ENCODE measurements at places on chromosomes 2 and 18.

- peak; percentile 9 for DNase-seq
Measured at GRCh38 chr2:58680755-58681310, 439.7 kb upstream of the FANCL start.

- DNase-seq = no peak
Measured at GRCh38 chr2:172843266-172843582, 107.6 kb downstream of the RAPGEF4 start.

DNA sequence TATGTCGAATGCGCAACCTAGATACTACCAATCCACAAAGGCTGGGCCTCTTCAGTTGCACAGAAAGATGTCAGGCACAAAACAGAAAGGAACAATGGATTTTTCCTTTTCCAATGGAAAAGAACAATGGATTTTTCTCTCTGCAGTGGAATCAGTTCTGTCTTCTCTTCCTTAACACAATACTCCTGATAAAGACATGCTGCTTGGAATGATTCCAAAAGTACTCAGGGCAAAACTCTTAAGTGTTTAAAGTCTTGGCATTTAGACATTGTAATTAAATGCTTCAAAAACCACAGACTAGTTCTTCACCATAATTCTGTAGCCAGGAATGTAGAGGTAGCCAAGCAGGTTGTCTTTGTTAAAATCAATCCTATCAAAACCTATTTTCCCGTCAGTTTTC lies 46.7 kb upstream of the FLACC1 start:
- DNase-seq = no peak

DNA sequence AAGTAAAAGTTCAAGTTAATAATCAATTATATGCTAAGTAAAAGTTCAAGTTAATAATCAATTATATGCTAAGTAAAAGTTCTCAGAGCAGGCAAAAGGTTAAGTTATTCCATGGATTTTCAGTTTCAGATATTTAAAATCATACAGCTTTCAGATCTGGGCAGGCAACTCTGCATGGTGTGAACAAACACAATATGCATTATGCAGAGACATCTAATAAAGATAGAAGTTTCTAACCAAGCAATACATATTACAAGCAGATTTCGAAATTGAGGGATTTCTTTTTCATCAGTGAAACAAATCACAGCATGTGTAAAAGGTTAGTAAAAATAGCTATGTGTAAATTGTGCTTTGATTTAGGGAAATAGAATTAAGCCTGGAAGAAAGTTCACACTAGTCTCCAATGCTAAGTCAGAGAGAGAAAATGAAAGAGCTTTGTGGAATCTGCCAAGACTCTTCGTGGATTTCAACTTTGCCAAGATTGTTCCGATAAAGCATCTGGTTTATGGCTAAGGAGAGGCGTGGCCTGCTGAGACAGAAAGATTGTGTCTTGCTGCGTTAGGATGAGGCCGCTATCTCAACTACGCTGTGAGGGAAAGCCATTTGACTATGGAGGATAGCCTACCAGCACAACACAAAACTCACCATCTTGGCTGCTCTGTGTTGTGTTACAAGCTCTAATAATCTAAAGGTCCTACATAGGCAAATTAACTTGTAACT lies 60.1 kb upstream of the SLC16A14 start:
- DNase-seq = no peak

DNA sequence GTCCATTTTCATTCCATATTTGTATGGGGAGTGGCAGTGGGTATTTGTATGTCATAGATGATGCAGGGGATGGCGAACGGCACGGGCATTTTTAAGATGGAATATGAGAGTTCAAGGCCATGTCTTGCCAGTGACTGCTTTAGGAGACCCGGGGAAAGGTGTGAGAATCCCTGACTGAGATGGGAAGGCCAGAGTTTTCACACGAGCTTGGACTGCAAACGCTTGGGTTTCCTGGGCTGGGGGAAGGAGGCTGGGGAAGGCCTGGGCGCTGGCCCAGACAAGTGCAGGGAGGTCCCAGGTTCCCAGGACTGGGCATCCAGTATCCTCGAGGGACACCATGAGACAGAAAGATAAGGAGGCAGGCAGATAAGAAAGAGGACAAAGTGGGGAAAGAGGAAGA lies 35.2 kb downstream of the CNGA3 start:
- no peak for DNase-seq

DNA sequence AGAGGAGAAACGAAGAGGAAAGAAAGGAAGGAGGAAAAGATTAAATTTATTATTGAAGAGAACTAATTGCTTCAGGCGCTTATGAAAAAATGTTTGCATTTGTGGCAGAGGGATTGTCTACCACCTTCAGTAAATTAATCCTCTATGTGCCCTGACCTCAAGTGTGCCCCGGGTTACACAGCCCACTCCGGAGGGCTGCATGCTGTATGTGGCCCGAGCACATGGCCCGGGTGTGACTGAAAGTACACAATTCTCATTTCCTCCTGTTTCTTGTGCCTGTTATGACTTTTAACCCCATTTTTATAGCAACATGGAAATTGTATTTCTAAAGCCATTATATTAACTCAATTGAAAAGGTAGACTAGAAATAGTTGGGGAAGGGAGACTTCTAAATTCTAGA lies 38.8 kb downstream of the ZEB2 start:
- DNase-seq = no peak

- DNase-seq = no peak
Measured at GRCh38 chr2:113219889-113220641, 46.3 kb downstream of the PSD4 start.

DNA sequence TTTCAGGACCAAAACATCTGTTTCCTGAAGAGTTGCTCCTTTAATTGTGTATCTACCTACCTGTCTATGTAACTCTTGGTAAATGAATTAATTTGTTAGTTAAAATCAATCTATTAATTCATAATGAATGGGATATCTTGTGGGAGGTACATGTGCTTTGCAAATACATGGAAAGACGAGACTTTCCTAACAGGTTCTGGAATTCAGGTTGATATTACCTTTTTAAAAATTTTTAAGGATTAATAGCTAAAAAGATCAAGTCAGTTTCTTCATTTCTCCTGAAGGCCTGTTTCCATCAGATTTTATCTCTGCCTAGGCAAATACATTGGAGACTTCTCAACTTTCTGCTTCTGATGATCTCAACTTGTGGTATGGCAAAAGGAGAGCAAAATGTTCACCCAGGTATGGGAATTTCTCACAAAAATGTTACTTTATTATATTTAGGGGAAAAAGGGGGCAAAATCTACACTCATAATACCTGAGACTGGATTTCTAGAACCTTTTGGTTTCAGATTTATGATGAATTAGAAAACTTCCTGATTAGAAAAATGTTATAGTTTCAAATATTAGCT lies 7.4 kb downstream of the TFPI start:
- no peak for DNase-seq

DNA sequence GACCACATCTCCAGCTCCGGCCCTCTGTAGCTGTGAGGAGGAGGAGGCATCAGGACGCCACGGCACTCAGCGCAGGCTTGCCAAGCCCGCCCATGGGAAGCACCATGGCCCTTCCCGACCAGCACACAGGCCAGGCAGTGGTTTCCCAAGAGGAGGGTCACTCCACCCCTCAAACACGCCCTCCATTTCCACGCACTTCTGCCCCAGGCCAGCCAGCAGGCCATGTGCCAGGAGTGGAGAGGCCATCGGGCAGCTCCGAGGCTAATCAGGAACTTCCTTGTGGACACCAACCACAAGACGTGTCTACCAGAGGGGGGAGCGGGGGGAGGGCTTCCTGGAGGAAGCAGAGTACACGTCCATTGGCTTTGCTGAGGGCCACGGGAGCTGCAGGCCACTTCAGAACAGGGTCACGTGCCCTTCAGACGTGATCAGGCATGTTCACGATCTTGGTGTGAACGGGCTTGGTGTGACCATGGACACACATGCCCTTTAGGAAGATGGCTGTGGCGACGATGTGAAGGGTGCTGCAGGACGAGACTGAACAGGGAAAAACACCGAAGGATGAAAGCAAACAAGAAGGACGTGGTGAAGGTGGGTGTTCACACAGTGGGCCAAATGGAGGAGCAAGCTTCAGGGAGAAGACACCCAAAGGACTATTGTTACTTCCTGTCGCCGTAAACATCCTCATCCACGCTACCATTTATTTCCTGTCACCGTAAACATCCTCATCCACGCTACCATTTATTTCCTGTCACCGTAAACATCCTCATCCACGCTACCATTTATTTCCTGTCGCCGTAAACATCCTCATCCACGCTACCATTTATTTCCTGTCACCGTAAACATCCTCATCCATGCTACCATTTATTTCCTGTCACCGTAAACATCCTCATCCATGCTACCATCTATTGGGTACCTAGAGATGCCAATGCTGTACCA lies 6.5 kb upstream of the MTERF4 start:
- no peak for DNase-seq

- DNase-seq = no peak
Measured at GRCh38 chr18:78396077-78396476, 583.5 kb upstream of the SALL3 start.

- DNase-seq = no peak
Measured at GRCh38 chr2:181145645-181146044, 165.2 kb downstream of the UBE2E3 start.

- no peak for DNase-seq
Measured at GRCh38 chr2:181066333-181066732, 85.9 kb downstream of the UBE2E3 start.

- no peak for DNase-seq
Measured at GRCh38 chr2:142992840-142993239, 115.4 kb downstream of the KYNU start.

DNA sequence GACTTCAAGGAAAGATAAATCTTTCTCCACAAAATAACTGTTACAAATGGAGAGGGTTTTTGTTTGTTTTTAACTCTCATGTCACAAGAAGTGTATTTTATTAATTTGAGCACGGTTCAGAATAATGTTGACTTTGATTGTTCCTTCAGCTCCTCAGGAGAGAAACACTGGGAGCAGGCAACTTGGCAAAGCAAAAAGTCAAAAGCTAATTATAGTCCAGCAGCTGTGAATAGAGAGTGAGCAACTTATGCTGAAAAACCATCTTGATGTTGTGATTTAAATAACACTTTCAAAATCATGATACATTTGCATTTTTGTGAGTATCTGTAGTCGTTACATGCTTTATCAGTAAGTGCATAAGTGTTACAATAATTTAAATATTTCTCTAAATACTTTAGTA lies 37.5 kb upstream of the TTN start:
- no peak for DNase-seq

DNA sequence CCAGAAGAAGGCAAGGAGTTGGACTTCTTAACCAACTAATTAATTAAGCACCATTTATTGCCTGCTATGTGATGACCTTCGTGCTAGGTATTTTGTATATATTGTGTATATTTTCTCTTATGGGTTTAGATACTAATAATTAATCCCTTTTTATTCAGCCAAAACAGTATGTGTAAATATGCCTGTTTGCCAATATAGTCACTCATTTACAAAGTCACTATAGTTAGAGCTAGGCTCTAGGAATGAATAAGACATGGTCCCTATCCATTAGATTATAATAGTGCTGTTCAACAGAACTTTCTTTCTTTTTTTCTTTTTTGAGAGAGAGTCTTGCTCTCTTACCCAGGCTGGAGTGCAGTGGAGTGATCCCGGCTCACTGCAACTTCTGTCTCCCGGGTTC lies 51.4 kb downstream of the GREB1L start:
- DNase-seq = no peak

DNA sequence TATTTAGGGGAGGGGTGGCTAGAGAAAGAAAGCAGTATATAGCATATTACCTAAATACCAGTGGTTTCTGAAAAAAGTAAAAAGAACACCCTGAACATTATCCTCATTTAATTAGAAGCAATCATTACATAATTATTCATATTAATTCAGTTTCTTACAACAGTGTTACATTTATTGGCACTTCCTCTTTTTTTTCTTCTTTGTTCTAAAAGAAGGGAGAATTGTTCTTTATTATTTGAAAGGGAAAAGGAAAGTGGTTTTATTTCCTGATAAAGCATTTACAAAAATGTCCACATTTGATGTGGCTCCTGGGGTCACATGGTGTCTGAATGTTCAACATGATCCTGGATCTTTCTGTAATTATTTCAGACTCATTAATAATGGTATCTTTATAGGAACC lies 254.9 kb upstream of the ZEB2 start:
- DNase-seq = no peak

GRCh38 chr2:39521876-39522517 lies 84.9 kb upstream of the MAP4K3 start:
- no peak for DNase-seq

DNA sequence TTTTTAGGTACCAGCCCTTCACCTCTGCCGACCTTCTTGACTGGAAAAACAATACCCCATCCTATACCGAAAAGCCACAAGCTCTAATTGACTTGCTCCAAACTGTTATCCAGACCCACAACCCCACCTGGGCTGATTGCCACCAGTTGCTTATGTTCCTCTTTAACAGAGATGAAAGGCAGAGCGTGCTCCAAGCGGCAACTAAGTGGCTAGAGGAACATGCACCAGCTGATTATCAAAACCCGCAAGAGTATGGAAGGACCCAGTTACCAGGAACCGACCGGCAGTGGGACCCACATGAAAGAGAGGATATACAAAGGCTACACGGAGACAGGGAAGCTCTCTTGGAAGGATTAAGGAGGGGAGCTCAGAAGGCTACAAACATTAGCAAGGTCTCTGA lies 86.1 kb upstream of the TANC1 start:
- no peak for DNase-seq

All from NAMALWA (cell line).